ENCODE measurements at places on chromosomes 11 and 22.

DNA sequence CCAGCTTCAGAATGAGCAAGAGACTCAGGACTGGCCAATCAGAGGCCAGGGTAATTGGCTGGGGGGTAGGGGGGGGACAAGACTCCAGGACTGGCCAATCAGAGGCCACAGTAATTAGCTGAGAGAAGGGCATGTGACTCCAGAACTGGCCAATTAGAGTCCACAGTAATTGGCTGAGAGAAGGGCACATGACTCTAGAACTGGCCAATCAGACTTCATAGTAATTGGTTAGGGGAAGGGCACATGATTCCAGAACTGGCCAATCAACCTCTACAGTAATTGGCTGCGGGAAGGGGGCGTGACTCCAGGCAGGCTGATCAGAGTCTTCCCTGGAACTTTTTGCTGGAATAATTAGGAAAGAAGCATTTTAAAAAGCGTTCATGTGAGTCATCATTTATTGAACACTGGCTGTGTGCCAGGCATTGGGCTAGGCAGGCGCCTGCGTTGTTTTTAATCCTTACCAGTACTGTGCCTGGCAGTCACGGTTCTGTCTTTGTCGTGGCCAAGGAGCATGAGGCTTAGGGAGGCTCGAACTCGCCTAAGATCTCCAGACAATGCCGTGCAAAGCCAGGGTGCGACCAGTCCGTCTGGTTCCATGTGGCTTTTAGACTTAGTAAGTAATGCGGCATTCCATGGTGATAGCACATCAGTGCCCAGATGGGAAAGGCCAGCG, 508.1 kb downstream of the TBC1D22A start:
- H3K4me3 ChIP-seq, result no peak overlapping the region
- no peak for DNase-seq
- H3K36me3 ChIP-seq, result no peaks in the 10 kb centered on the region
- no peak overlapping the region for H3K27ac ChIP-seq
- no peaks in the 10 kb centered on the region for H3K27me3 ChIP-seq

GRCh38 chr22:45203150-45203951, 37.3 kb downstream of the KIAA0930 start:
- H3K4me1 ChIP-seq, result peaks cover 16% of the 10 kb centered on the region
- peaks cover 87% of the 10 kb centered on the region for H3K36me3 ChIP-seq
- no peak overlapping the region for H3K4me3 ChIP-seq
- no peak overlapping the region for H3K27ac ChIP-seq
- no peak for DNase-seq
- H3K27me3 ChIP-seq, result no peaks in the 10 kb centered on the region

GRCh38 chr11:76232026-76232665, 25.8 kb upstream of the WNT11 start:
- H3K36me3 ChIP-seq, result no peaks in the 10 kb centered on the region
- peaks cover 8% of the 10 kb centered on the region for H3K4me1 ChIP-seq
- no peak overlapping the region for H3K27ac ChIP-seq
- no peak overlapping the region for H3K4me3 ChIP-seq
- no peaks in the 10 kb centered on the region for H3K27me3 ChIP-seq
- no peak for DNase-seq

DNA sequence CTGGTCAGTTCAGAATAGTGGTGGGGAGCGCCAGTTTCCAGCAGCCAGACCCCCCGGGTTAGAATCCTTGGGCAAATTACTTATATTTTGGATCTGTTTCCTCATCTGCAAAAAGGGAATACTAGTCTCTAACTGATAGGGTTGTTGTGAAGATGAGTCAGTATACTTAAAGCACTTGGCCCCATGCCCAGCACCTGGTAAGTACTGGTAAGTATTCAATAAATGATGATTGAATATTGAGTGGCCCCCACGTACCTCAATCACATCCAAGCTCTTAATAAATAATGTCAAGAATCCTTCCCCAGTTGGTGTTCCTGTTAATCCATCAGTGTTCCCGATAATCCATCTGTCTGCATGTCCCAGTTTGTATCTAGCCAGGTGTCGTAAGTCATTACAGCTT, 12.1 kb downstream of the ACP2 start:
- H3K27ac ChIP-seq, result no peak overlapping the region
- H3K27me3 ChIP-seq, result no peaks in the 10 kb centered on the region
- H3K36me3 ChIP-seq, result peaks cover 48% of the 10 kb centered on the region
- peaks cover 13% of the 10 kb centered on the region for H3K4me1 ChIP-seq
- H3K4me3 ChIP-seq, result no peak overlapping the region

DNA sequence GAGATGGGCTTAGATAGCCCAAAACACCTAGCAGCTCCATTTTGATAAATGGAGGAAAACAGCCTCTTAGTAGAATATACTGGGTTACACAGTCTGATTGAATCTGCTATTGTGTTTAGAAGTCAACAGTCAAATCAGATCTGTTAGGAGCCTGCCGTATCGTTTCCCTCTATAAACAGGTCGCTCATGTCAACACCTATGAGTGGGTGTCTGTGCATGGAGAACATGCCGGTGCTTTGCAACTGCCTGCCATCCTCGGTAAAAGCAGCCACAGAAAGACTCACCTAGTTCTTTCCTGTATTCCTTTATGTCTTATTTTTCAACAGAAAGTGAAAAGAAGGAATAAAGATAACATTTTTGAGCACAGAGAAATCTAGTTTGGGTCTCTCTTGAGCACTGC, 99.4 kb downstream of the ETS1 start:
- DNase-seq, result no peak
- H3K27me3 ChIP-seq, result no peaks in the 10 kb centered on the region
- no peak overlapping the region for H3K27ac ChIP-seq
- peaks cover 68% of the 10 kb centered on the region for H3K4me1 ChIP-seq
- H3K4me3 ChIP-seq, result no peak overlapping the region

Data from esophagus muscularis mucosa (tissue), 4 donors.